Activated CD4-positive, CD25-positive, alpha-beta regulatory T cell treated with anti-CD3 and anti-CD28 coated beads, Interleukin-2, amount 50 U/mL, for 72 hours (primary cell): ENCODE measurements at places on chromosomes 7 and 10.

DNA sequence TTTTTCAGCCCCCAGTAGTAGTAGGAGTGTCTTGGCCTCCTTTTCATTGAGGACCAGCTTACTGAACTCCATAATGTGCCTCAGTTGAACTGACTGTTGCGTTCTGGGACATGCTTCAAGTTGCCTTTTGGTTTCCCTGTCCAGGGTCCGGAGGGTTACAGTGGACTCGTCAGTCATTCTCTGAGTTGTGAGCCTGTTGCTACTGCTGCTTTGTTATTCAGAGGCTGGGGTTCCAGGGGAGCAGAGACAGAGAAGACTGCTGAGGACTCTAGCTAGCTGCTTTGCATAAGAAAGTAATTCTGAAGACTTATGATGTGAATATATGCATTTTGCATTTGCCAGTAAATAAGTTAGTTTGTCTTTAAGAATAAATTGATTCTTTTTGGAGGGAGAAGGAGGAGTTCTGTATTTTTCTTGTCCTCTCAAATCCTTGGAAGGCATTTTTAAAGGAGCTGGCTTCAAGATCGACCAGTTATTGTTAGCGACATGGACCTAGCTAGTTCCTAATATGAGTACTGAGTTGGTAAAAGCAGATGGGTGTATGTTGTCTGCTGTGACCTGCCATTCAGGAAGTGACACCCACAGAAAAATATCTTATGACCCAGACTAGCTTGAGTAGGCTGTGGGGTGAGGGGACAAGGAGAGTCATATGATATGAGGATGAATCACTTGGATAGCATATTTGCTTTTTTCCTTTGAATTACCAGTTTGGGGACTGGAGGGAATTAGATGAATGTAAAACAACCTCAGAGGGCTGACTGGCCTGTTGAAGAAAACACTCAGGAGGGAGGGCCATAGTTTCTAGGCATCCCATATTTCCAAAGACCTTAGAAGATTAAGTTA, 8.3 kb downstream of the PI4K2A start:
- DNase-seq, result no peak

DNA sequence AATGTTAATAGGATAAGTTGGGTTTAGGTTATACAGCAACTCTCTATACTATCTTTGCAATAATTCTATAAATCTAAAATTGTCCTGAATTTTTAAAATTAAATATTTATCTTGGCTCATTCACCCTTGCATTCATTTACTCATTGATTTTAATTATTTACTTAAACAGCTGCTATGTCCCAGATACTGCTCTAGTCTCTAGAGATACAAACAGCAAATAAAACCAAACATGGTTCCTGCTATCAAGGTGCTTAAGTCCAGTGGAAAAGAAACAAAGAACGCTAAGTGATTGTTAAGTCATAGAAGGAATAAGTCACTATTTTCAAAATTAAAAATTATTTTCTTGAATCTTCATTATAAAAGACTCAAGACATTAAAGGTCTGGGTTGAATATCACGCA, 29.9 kb upstream of the MAT1A start:
- no peak for DNase-seq

DNA sequence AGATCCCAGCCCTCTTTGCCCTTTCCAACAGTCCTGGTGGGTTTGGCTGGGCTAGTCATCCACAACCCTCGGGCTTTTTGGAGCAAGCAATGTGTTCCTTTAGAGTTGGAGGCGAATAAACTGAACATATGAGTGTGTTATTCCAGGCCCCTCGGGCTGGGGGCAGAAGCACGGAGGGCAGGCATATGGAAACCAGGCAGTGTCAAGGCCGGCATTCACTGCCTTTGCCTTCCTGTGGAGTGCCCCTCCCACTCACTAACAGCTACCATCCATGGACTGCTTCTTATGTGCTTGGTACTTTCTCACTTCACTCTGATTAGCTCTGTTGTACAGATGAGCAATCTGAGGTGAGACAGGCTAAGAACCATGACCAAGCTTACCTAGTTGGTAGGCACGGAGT, 53.9 kb upstream of the EFCAB10 start:
- no peak for DNase-seq

- DNase-seq, result no peak
These were observed 60.8 kb downstream of the XRCC2 start for GRCh38 chr7:152615031-152615741.
